ENCODE measurements at places on chromosomes 5 and 9. TPM values are rescaled to one million over a fixed set of nuclear protein-coding genes. Genes with fewer than 3 reads are reported as not detected.

DNA sequence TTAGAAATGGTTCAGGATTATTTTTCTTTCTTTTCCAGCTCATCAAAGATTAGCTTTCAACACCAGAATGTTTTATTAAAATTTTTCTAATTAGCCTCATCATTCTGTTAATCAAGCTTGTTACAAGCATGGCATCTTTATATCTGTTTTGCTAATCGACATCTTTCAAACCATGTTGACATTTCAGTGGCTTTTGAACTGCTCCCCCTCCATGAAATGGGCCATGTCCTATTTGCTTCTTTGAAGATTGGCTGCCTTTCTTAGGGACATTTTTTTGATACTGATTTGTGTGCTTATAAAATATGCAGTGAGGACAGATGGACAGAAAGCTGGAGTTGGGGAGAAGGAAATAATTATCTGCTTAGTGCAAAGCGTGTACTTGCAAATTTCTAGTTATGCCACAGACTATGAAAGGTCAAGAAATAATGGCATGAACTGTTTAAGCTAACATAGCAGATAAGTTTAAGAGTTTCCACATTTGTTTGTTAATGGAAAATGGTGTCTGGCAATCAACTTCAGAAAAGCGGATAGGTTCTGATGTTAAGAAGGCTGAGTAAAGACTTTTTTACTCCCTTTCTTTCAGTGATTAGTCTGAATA, 27.5 kb downstream of the BTF3 start:
- DNase-seq: no peak

GRCh38 chr5:171657473-171657872, 128.1 kb upstream of the SMIM23 start:
- no peak for DNase-seq

DNA sequence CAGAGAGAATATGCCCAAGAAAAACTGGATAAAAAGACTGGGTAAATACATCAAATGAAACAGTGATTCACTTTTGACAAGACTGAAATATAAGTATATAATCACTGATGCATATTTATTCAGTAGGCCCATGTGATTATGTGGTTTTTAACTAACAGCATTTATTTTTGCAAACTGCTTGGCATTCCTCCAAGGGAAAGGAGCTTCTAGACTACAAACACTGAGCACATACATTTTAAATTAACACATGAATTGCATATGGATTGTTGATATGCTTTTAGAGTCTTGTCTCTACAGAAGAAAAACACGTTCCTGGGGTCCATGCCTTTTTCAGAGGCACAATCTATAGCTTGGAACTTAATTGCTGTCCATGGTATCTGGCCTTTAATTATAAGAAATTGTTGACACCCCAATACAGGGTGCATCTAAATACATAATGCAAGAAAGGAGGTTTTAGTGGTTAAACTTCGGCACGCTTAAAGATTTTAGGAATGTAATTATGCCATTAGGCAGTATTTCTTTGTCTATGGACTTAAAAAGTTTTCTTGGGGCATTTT, 6.9 kb upstream of the MEIKIN start:
- no peak for DNase-seq

DNA sequence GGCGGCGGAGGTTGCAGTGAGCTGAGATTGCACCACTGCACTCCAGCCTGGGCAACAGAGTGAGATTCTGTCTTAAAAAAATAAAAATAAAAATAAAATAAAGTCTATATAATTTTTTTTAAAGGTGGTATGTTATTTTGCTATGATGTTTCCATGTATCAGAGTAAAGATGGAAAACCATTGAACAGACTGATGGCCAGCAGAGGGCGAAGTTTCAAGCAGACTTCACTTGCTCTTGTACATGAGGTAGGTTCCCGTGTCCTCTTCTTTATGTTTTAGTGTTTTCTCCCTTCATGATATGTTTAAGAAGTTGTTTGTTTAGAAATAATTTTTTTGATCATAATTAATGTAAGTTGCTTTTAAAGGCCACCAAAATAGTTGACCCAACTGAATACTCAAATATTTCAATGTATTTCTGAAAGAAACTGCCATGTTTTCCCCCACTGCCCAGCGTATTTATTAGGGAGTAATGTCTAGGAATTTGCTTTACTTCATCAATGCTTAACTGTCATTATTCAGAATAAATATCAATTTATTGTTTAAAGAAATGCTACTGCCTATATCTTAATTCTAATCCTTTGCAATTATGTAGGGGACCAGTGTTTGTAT, 146.4 kb downstream of the HACD4 start:
- no peak for DNase-seq

DNA sequence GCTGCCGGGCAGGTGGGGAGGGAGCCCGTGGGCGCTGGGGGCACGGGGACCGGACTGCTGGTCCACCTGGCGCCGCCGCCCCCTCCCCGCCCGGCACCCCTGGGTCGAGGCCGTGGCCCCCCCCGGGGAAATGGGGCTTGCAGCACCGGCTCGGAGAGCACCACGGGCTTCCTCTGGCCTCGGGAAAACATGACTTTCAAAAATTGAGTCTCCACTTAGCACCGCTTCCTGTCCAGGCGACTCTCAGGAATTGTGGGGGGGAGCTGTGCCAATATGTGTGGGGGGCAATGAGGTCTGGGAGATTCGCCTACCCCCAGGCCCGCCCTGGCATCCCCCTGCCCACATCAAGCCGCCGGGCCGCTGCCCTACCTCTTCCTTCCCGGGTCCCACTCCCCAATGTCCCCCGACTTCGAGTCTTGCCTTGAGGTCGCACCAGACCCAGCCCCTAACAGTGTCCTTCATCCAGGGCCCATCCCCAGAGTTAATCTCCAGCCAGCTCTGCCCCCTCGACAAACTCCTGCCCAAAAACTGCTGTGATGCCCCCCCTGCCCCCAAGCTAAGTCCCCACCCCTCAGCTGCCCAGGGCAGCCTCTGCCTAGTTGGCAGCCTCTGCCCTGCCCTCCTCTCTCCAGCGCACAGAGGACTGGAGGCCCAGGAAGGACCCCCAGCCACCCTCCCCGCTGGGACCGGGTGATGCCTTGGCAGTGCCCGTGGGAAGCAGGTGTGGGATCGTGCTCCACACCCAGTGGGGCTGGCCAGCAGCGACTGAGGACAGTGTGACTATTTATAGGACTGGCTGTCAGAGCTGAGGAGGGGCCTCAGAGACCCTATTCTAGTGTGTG, 3.9 kb downstream of the EGFL7 start:
- DNase-seq: no peak

The DMRT3 gene
- total RNA-seq: not detected

The SPACA9 gene
- 2.5 TPM for total RNA-seq

The GPR150 gene
- total RNA-seq: not detected

Data from urinary bladder (tissue), 4 donors.